ENCODE measurements at places on chromosomes 3 and 15.

- no peak for DNase-seq
Measured at GRCh38 chr3:31804251-31805051, 176.6 kb downstream of the OSBPL10 start.

- DNase-seq: no peak
Measured at GRCh38 chr3:10350324-10350985, 29.5 kb upstream of the SEC13 start.

DNA sequence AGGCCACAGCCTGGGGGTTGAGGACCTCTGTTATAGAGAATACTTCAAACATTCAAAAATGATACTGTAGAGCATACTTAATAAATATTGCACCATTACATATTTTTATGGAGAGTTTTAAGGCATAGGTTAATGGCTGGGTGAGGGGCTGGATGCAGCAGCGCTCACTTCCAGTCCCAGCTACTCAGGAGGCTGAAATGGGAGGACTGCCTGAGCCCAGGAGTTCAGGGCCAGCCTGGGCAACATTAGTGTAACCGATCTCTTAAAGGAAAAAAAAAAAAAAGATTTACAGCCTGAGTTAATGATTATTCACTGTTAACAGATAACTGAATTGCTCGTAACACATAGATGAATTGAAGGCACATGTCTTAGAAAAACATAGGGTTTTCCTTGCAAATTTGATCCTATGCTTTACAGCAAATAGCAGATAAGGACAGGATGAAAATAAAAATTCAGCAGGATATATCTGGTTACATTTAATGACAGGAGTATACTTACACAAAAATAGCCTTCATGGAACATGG, 282.9 kb downstream of the TBC1D5 start:
- DNase-seq: no peak

- DNase-seq: no peak
Measured at GRCh38 chr3:49172551-49173041, 1.2 kb downstream of the KLHDC8B start.

DNA sequence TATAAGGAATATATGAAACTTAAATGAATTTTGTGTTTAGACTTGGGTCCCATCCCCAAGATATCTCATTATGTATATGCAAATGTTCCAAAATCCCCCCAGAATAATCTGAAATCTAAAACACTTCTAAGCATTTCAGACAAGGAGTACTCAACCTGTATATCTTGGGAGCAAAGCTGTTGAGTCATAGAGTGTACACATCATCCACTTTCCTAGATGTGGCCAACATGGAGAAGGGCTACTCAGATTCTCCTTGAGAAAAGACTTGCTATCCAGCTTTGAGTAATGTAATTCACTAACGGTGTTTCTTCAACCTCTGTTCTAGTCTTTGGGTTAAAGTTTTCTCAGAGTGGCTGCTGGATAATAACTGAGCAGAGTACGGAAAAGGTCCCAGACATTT, 215.5 kb upstream of the POU1F1 start:
- no peak for DNase-seq

- DNase-seq: no peak
Measured at GRCh38 chr15:81000144-81000623, 539 bp upstream of the TLNRD1 start.

DNA sequence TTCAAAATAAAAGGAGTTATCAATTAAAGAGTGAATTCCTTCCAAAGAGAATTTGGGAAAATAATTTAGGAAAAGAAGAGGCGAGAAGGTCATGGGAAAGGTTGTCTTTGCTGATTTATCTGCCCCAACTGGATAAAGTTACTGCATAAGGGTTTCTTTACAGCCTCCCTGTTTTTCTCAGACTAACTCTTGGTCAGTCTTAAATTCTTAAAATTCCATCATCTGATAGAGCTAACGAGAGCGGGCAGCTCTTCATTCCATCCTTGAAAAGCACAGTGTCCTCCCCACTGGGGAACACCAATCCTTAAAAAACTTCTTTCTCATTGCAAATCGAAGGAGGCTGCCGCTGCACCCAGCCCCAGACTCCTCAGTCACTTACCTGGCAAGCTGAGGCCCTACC, 107.2 kb downstream of the PGPEP1L start:
- DNase-seq: no peak

DNA sequence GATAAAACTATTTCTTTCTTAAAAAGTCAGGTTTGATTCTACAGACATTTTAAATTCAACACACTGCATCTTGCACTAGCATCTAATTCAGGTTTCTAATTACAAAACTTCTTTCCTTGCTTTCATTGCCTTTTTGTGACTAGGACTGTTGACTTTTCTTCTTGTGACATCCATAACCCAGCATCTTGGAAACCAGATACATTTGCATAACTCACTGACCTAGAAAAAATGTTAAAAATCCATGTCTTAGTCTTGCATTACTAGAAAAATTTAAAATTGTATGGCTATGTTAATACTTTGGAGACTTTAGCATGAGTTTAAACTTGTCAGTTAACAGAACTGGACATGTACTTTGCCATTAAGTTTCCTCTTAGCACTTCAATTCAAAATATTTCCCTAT, 72.7 kb downstream of the DTWD1 start:
- DNase-seq: no peak

DNA sequence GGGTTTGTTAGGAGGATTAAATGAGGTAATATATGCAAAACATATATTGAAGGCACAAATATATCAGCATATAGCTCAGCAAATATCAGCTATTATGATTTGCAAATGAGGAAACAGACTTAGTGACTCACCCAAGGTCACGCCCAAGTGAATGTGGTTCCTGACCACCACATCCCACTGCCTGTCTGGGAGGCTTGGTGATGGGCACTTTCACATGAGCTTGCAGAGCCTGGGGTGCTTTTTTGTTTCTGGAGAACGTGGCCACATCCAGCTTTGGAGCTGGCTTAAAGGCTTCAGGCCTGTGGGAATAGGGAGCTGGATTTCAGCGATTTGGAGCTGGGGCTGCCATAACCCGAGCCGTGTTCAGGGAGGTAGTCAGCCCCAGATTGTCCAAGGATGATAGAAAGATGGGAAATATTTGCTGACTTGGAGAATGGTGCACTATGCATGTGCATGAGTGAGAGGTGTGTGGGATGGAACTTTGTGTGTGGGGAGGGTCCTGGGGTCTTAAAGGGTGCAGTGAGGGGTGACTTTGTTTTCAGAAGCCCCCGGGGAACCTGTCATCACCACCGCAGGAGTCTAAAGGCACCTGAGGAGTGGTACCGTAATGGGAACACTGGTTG, 12.0 kb upstream of the FGD5 start:
- no peak for DNase-seq

DNA sequence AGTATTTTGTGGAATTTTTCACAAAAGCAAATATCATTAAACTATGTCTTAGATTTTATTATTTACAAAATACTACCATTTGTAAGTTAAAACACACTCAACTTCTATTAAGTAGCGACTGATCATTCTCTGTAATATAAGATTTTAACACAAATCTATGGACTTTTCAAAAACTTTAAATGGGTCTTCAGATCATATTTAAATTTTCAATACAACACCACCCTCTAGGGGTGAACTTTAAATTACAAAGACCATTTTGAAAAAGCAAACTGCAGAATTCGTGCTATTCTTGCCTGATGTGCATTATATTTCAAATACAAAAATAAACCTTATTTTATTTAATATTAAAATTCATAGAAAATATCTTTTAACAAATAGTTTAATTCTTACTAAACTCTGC, 8.2 kb upstream of the VGLL4 start:
- DNase-seq: no peak

DNA sequence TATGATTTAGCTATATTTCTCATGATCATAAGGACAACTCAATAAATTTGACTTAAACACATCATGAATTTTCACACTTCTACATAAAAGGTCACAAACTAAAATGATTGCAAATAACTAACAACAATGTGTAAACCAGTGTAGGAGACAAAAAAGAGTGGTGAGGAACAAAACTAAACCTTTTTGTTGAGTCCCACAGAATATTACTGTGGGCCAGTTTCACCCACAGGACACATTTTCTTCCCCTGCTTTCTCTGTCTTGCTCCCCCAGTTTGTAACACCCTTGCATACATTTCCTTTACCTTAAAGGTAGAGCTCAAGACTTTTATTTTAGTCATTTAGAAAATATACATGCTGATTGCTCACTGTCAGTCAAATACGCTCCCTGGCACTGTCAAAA, 130.9 kb upstream of the GOLGA6L6 start:
- no peak for DNase-seq

GRCh38 chr15:74500401-74500800, 39.4 kb upstream of the UBL7 start:
- no peak for DNase-seq

GRCh38 chr3:157705258-157705657, 202.0 kb upstream of the VEPH1 start:
- no peak for DNase-seq

- DNase-seq: no peak
Measured at GRCh38 chr3:177510693-177511216, 313.5 kb upstream of the TBL1XR1 start.

DNA sequence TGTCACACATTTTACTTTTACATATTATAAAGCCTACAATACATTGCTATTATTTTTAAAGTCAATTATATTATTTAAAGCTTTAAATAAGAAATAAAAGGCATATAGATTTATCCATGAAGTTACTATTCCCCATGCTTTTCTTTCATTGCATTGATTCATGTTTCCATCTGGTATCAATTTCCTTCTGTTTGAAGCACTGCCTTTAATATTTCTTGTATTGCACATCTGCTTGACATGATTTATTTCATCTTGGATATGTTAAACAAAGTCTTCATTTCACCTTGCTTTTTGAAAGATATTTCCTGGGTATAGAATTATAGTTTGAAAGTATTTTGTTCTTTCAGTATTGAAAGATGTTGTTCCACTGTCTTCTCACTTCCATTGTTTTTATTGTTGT, 174.3 kb upstream of the MBNL1 start:
- DNase-seq: no peak

GRCh38 chr3:155960060-155960459, 89.6 kb downstream of the GMPS start:
- no peak for DNase-seq

- DNase-seq: no peak
Measured at GRCh38 chr3:31382856-31383255, 149.9 kb upstream of the STT3B start.

DNA sequence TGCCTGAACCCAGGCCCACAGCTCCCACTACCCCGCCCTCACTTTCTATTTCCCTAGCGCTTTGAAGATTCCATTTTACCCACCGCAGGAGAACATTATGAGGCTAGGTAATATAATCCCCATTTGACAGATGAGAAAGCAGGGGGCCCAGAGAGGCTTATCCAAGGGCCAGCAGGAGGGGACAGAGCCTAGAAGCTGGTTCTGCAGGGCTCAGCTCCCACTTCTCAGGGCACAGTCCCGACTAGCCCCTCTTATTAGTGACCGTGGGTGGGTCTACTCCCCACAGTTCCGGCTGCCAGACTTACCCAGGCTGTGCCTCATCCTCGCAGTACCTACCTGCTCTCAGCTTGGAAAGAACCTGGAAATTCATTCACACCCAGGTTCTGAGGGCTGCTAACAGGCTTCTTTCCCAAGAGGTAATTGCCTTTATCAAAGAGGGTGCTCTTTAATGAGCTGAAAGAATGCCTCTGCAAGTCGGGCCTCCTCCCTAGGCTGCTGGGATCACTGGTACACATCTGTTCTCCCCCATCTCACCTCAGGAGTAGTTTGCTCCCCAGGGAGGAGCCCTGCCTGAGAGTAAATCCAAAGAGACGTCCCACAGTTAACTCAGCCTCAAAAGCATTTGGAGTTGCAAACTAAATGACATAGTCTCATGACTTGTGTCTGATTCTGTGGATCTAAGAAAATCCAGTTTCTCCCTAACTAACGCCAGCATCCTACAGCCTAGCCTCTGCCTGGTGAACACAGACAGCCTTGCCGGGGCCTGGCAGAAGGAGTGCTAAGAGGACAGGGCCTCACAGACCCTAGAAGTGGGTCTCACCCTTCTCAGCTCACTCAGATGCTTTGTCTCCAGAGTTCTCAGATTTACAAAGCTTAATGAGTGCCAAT, 125.0 kb downstream of the CHSY1 start:
- DNase-seq: no peak

Data from activated T-cell treated with anti-CD3 and anti-CD28 coated beads for 1 hour (primary cell).